Activated T-helper 9 cell treated with anti-CD3 and anti-CD28 coated beads, Interleukin-2, amount 50 U/mL, for 16 hours (primary cell): ENCODE measurements at places on chromosomes 13 and 19.

DNA sequence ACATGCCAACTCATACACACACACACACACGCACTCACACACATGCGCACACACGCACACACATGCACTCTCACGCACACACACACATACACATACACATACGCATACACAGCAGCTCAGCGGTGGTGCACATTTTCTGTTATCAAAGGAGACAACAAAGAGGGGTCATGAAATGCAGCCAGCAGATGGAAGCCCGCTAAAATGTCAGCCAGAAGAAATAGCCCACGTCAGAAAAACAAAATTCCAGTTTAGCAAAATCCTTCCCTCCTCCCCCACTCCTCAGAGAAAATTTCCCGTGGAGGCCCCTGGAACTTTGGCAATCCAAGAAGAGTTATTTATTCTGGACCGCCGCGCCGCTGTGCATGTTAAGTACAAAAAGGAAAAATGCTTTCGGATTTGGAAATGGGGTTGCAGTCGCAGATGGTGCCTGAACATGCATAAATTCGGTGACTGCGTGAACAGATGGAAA is 114.6 kb upstream of the VSTM2B start:
- no peak for DNase-seq

- DNase-seq = no peak
Measured at GRCh38 chr13:80010286-80010831, 330.6 kb downstream of the SPRY2 start.

DNA sequence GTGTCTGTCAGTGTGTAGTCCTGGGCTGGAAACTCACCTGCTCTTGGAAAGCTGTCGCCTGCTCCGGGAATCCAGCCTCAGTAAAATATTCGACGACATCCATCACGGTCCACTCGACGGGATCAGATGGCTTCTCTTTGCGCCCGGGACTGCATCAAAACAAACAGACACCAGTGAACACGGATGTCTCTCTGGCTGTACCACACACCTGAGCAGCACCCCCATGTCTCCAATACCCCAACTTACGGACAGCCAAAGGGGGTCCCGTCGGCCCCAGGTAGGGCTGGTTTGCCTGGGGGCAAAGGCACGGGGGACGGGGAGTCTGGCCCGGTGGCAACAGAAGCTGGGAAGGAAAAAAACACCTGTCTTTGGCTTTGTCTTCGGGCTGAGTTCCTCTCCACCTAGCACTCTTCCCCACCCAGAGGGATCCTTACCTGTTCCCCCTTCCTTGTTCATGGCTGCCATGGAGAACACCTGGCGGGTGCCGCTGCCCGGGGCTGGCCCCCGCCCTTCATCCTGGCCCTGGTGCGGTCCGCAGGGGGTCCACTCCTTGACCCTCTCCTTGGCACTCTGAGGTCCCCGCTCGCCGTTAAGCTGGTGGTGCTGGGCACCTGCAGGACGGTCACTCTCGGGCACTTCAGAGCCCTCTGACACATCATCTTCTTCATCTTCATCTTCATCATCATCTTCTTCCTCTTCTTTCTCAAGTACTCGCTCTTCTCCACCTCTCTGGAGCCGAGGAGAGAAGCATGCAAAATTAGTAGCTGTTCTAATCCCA is 1.7 kb downstream of the SAMD1 start:
- no peak for DNase-seq

GRCh38 chr19:49543032-49543431 is 15.2 kb downstream of the RCN3 start:
- DNase-seq = no peak

DNA sequence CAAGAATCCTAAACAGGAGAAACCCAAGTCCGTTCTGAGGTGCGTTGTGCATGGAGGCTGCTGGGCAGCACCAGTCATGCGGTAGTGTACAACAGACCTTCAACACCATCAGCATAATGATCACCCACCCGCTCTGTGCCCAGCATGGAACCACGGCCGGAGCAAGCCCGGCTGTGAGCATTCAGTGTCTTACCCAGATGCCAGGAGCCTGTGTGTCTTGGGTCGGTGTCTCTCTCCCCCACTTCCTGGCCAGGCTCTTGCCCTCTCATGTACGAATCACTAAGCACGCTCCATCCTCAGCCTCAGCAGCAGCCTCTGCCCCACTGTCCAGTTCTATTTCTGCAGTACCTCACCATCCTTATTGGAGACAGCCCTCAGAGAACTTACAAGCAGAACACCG is 231.6 kb upstream of the IRS2 start:
- no peak for DNase-seq

DNA sequence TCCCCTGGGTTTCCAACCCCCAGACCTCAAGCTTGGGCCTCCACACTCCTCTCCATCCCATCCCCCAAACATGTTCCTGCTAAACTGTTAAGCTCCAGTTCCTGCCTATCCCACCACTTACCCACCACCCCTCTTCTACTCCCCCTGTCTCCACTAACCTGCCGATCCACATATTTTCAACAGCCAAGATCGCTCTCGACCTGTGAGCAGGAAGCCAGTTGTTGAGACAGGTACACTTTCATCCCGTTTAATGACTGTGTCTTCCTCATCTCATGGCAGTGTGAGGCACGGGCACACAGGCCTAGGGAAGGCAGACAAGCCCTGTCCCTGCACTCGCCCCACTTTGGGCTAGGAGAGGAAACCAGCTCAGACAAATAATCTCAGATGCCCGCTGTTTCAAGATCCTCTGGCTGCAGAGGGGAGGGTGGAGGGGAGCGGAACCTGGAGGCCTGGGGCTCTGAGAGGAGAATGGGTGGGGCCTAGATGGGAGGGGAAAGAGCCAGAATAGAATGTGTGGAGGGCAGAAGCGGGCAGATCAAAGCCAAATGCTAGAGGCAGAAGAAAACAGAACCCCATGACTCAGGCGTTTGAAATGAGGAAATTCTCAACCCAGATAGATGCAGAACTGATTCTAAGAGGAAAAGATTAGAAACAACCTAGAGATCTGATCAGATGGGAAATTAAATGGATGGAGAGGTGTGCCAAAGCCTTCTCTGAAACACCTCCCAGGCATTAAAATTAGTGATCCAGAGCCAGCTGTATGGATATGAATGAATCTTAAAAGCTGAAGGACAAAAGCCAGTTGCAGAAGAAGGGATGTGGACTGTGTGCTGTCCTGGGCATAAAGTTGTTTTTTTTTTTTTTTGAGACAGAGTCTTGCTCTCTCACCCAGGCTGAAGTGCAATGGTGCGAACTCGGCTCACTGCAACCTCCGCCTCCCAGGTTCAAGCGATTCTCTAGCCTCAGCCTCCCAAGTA is 16.9 kb upstream of the CYP2S1 start:
- no peak for DNase-seq

- no peak for DNase-seq
Measured at GRCh38 chr13:89688918-89689317, 1658.6 kb upstream of the MIR17HG start.

DNA sequence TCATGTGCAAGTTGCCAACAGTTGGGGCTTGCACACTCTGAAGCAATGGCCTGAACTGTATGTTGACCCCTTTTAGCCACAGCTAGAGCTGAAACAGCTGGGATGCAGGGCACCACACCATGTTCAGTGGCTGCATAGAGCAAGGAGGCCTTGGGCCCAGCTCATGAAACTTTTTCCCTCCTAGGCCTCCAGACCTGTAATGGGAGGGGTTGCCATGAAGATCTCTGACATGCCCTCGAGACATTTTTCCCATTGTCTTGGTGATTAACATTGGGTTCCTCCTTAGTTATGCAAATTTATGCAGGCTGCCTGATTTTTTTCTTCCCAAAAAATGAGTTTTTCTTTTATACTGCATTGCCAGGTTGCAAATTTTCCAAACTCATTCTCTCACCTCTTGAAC is 165.1 kb upstream of the PRR20A start:
- DNase-seq = no peak

GRCh38 chr13:24168979-24169378 is 8.5 kb downstream of the SPATA13 start:
- DNase-seq = no peak

DNA sequence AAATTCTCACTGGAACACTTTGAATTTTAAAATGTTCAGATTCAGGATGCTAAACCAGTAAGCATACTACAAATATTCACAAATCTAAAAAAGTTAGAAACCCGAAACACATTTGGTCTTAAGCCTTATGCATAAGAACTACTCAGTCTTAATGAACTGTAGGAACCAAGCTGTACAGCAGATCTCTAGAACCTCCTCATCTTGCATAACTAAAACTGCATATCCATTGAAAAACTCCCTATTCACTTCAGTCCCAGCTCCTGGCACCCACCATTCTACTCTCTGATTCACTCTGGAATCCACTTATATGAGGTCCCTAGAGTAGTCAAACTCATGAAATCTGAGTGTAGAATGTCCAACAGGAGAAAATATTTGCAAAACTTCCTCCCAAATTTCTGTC is 65.6 kb upstream of the CEACAM8 start:
- DNase-seq = no peak

DNA sequence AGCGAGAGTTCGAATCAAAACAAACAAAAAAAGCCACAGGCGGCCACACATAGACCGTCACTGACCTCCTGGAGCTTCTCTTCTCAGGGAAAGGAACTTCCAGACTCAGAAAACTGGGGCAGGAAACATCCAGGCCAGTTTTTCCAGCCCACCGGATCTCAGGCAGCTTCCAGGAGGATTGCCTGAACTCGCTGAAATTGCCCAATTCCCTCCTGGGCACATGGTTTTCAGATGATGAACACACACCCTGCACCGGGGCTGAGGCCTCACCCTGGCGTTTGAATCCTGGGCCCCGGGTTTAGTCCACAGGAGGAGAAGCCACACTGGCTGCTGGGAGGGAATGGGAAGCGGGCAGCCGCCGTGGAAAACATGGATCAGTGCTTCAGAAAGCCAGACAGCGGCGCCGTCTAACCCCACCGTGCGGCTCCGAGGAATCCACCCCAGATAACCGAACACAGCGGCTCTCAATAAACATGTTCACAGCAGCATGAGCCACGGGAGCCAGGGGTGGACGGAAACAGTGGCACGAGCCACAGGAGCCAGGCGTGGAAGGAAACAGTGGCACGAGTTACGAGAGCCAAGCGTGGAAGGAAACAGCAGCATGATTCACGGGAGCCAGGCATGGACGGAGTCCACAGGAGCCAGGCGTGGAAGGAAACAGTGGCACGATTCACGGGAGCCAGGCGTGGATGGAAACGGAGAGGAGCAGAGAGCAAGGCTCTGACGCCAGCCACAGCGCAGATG is 18.2 kb upstream of the PTBP1 start:
- DNase-seq = no peak

- DNase-seq = no peak
Measured at GRCh38 chr13:113179374-113180230, 21.2 kb downstream of the PROZ start.

DNA sequence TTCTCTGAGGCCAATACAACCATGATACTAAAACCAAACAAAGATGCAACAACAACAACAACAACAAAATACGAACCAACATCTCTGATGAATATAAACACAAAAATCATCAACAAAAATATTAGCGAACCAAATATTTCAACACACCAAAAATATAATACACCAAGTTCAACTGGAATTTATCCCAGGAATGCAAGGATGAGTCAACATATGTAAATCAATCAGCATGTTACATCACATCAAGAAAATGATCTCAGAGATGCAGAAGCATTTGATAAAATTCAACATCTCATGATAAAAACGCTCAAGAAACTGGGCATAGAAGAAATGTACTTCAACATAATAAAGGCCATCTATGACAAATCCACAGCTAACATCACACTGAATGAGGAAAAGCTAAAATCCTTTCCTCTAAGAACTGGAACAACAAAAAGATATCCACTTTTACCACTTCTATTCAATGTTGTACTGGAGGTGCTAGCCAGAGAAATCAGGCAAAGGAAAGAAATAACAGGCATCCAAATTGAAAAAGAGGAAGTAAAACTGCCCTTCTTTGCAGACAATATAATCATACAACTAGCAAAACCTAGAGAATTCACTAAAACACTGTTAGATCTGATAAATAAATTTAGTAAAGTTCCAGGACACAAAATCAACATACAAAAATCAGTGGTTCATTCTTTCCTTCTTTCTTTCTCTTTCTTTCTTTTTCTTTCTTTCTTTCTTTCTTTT is 2448.7 kb upstream of the PCDH20 start:
- no peak for DNase-seq

- DNase-seq = no peak
Measured at GRCh38 chr13:26722321-26722720, 38.3 kb downstream of the GPR12 start.

DNA sequence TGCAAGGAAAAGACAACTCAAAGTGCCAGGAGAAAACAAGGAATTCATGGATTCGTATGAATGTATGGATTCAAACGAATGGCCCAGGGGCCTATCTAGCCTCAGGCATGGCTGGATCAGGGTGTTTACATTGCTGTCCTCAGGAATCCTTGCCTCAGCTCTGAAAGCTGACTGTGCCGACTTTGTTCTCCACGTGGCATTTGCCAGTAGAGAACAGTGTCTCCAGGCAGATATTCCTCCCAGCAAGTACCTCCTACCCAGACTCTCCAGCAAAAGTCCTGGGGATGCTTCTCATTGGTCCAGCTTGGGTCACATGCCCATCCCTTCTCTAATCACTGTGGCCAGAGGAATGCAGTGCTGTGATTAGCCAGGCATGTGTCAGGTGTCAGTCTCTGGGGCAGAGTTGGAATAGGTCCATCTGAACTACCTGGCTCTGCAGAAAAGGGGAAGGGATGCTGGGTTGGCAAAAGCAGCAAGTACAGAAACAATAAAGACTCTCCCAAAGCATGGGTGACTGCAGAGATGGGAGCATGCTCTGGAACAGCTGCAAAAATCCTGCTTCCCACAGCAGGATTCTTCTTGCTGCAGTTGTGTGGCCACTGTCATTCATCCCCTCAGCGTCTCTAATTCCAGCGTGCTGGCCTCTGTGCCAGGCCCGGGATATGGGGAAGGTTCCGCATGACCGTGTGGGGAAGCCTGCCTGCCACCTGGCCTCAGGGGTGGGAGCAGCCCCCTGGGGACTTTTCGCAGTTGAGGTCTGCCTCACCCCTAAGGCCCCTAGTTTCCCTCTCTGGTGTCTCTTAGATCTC is 30.0 kb downstream of the CCNE1 start:
- no peak for DNase-seq

DNA sequence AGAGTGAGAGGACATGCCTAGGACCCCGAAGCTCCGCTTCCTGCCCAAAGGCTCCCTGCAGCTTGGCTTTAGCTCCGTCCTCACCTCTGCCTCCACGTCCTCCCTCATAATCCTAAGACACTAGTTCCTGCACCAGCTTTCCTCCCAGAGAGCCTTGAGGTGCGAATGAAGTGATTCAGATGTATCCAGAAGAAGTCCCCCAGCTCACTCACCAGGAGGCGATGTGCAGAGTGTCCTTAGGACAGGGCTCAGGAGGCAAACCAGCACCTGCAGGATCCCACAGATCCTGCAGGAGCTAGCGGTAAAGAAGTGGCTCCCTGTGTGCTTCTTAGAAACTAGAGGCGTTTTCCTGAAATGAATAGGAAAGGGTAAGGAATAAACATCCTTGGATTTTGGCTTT is 109.7 kb downstream of the HSPH1 start:
- DNase-seq = no peak

GRCh38 chr13:99063952-99064351 is 86.1 kb upstream of the DOCK9 start:
- DNase-seq = no peak

- DNase-seq = no peak
Measured at GRCh38 chr19:42271861-42272534, 2.9 kb downstream of the CIC start.

GRCh38 chr19:48332351-48332661 is 7.0 kb downstream of the EMP3 start:
- no peak for DNase-seq
